ENCODE measurements at places on chromosomes 5 and 9.

GRCh38 chr5:117736698-117737097 lies 1162.1 kb upstream of the SEMA6A start:
- no peak for DNase-seq

DNA sequence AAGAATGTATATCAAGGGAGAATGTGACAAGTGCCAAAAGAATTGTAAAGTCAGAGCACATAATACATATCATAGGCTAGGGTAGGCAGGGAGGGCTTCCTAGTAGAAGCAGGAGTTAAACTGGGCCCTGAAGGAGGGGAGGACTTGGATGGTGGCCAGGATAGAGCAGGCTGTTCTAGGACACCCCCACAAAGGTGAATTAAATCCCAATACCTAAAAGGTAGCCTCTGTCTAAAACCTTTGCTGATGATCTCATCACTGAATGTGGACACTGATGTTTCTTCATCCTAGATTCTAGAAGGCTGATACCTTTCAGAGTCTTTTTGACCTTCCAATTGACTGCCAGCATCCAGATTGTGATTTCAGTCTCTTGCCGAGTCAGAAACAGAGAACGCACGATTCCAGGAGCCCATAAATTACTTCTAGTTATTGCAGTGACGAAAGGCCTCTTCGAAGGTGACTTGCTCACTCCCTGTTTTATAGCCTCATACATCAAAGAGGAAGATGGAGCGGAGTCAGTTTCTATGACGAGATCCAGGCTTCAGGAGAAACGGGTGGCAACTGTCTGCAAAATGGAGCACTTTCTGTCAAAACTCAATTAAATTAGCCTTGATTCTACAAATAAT lies 43.2 kb downstream of the KIF4B start:
- DNase-seq, result no peak

GRCh38 chr9:14531341-14532269 lies 161.6 kb downstream of the ZDHHC21 start:
- no peak for DNase-seq

GRCh38 chr5:143635146-143635752 lies 176.7 kb upstream of the HMHB1 start:
- peak; percentile 56 for DNase-seq

DNA sequence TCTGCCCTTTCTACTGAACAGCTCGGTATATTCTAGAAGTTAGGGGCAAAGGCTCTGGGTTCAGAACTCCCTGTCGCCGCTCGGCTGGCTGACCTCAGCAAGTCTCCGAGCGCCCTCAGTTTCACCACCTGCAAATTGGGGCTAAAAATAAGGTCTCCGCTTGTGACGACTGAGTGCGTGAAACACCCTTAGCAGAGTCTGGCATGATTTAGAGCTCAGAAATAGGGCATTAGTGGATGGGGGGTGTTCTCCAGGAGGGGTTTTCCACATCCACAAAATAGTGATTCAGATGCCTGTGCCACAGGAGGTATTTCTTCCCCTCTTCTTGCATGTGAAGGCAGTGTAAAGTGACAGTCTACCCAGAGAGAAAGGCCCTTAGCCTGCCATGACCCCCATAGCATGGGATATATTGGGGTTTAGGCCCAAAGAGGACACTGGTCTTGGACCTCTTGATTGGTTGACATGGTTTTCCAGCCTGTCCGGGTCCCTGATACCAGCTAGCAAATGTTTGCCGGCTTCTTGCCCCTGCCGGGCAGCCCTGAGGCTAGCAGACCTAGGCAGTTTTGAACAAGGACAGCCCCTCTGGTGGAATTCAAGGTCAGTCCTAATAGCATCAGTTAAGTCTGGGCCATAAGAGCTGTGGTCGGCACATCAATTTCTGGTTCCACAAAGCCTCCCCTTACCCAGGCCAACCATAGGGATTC lies 1.4 kb downstream of the ERGIC1 start:
- peak; percentile 29 for DNase-seq

- DNase-seq, result no peak
Observed at GRCh38 chr9:38295764-38296163, 96.7 kb upstream of the ALDH1B1 start.

GRCh38 chr5:40277161-40277906 lies 402.4 kb upstream of the PTGER4 start:
- no peak for DNase-seq

Data from choroid plexus epithelial cell (primary cell).